HFFc6 (cell line): ENCODE measurements at places on chromosomes 12 and 14. TPM values are rescaled to one million over a fixed set of nuclear protein-coding genes. Genes with fewer than 3 reads are reported as not detected.

DNA sequence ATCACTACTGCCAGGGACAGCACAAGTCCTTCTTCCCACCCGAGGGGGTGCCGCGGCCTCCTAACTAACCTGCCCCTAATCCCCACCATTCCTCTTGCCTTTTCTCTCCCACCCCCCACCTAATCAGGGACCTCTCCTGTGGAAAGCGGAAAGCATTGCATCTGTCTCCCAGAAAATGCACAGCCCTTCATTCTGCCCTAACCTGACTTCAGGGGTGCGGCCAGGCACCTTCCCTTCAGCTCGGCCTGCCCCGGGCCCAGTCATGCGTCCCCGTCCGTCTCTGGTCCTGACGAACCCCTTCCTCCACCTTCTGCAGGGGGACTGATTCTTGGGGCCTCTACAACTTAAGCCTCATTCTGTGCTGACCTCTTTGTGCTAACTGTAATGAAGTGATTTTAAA, 43.9 kb upstream of the TRAF3 start:
- DNase-seq: no peak

- DNase-seq: no peak
These were observed 6.0 kb downstream of the ULK1 start for GRCh38 chr12:131900397-131900796.

- DNase-seq: no peak
These were observed 305.6 kb downstream of the RPS29 start for GRCh38 chr14:49280566-49280965.

DNA sequence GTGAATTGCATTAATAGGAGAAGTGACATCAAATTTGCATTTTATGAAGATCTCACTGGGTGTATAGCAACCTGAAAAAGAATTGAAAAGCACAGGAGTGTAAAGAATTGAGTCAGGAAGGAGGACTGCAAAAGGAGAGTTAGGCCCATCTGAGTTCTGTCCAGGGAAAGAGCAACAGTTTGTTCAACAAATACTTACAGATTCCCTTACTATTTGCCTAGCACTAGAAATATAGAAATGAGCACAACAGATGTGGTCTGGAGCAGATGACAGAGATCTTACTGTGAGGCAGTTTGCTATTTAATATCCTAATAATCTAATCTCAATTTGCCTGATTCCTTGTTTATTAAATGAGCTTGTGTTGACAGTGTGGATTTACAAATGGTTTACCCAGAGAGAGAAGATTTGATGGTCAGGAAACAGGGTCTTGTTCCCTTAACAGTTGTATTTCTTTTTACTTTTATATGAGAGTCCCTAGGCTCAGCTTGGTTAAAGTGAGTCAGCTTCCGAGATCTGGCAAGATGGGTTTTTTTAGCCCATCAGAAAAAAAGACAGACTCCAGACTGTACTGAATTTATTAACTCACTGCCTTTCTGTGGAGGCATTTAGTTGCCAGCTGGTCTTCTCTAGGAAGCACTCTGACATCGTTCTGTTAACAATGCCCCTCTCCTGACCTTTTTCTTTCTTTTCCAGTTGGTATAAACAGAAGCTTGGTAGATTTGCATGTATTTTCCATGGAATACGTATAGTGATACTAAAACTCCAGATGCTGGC, 229.7 kb downstream of the TTC6 start:
- no peak for DNase-seq

DNA sequence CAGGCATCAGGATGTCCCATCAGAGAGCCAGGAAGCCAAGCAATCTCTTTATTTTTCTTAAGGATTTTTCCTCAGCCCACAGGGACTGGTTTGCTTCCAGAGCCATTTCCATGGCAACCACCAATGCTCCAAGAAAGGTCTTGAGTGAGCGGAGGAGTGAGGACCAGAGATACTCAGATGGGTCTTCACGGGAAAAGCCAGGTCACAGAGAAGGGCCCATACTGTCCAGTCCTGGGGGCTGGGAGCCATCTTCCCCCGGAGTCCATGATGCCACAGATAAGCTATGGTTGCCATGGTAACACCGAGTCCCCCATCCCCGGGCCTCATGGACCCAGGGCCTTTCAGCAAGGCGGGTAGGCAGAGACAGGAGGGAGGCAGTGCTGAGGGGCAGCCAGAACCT, 28.6 kb downstream of the CMKLR1 start:
- no peak for DNase-seq

- no peak for DNase-seq
These were observed 438.5 kb downstream of the LRIG3 start for GRCh38 chr12:58481811-58482210.

GRCh38 chr12:111798182-111798581, 31.4 kb downstream of the ALDH2 start:
- no peak for DNase-seq

DNA sequence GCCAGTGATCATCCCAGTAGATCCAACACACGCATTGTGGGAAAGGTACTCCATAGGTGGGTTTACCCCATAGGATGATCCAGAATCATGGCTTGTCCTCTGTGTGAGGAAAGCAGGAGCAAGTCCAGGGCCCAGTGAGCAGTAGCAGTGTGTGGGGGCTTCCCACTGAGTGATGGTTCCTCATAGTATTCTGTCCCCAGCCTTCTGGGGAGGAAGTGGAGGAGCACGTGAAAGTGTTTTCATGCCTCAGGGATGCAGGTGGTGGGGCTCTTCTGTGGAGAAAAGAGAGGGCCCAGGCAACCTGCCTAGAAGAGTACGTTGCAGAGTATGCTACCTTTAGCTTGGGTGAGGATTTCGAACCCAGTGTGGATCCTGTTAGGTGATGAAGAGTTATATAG, 56.5 kb downstream of the SUSD6 start:
- no peak for DNase-seq

GRCh38 chr14:78107166-78107565, 63.0 kb upstream of the NRXN3 start:
- no peak for DNase-seq

GRCh38 chr14:99207456-99207855, 64.5 kb downstream of the BCL11B start:
- no peak for DNase-seq

DNA sequence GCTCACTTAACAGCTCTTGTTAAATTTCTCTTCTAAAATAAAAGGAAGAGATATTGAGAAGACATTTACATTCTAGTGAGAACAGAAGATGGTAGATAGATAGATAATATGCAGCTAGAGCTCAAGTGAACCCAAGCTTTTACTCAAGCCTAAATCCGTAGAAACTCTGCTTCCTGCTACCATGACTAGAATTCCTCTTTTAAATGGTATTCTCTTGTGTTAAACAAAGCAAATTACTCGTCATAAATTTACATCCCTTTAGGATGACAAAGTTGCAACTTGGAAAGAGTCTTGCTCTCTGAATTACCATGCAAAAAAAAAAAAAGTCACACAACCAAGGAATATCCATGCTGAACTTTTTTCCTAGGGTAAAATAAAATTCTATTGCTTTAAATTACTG, 160.7 kb upstream of the LRFN5 start:
- DNase-seq: no peak

The ZNF705A gene
- total RNA-seq: not detected in 3 replicates

- no peak for DNase-seq
These were observed 17.0 kb downstream of the RHOF start for GRCh38 chr12:121776190-121777098.

The RTN1 gene
- 0.17 TPM in 1 of 3 replicates, not detected in the others for total RNA-seq

GRCh38 chr12:67942724-67943123, 46.5 kb upstream of the IFNG-AS1 start:
- DNase-seq: no peak

GRCh38 chr12:51071663-51072062, 11.7 kb downstream of the CSRNP2 start:
- no peak for DNase-seq

The HIP1R gene
- total RNA-seq: 8.9 and 9.0 TPM in 2 replicates

- DNase-seq: no peak
These were observed 3.6 kb downstream of the IFI27L2 start for GRCh38 chr14:94125659-94126418.

The RAPGEF3 gene
- 2.1 TPM in 2 replicates for total RNA-seq

The AJUBA gene
- 79.7 and 85.4 TPM in 2 replicates for total RNA-seq
